ENCODE measurements at places on chromosomes 3 and 15. TPM values are rescaled to one million over a fixed set of nuclear protein-coding genes. Genes with fewer than 3 reads are reported as not detected.

- no peak for DNase-seq
Measured at GRCh38 chr3:129448186-129448895, 8.3 kb downstream of the IFT122 start.

GRCh38 chr3:173652093-173652492 is 254.5 kb downstream of the NLGN1 start:
- no peak for DNase-seq

GRCh38 chr3:182104881-182105280 is 393.2 kb downstream of the SOX2 start:
- DNase-seq = no peak

Gene ALS2CL
- total RNA-seq = 4.5 TPM

- no peak for DNase-seq
Measured at GRCh38 chr3:114864970-114865369, 282.1 kb downstream of the ZBTB20 start.

Gene GOLGA8O
- total RNA-seq = 3.7 TPM

Measured in naive thymus-derived CD4-positive, alpha-beta T cell (primary cell).